ENCODE measurements at places on chromosomes 1 and 21.
A peak's percentile ranks its signal among the peaks of the same experiment; 100 is the strongest.

GRCh38 chr1:98898940-98899339 lies 105.7 kb downstream of the PLPPR5 start:
- DNase-seq = no peak

GRCh38 chr1:26452459-26453183 lies 19.6 kb upstream of the HMGN2 start:
- no peak for DNase-seq

DNA sequence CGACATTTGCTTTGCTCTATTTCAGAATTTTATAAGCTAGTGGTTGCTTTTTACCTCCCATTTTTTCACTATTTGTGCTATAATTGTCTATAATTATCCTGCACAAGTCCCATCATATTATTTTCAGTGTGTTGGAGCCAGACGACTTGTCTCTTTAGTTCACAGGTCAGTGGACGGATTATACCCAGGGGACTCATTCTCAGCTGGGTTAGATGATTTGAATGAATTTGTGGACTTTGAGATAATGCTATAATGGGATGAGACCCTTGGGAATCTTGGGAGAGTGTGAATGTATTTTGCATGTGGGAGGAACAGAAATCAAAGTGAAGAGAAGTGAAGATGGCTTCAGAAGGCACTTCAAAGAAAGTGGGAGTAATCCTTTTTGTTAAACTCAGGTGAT lies 31.5 kb upstream of the KCNK1 start:
- DNase-seq = no peak

- DNase-seq = no peak
Measured at GRCh38 chr1:224080115-224080774, 33.7 kb upstream of the FBXO28 start.

GRCh38 chr1:98467586-98467985 lies 193.9 kb upstream of the SNX7 start:
- DNase-seq = no peak

DNA sequence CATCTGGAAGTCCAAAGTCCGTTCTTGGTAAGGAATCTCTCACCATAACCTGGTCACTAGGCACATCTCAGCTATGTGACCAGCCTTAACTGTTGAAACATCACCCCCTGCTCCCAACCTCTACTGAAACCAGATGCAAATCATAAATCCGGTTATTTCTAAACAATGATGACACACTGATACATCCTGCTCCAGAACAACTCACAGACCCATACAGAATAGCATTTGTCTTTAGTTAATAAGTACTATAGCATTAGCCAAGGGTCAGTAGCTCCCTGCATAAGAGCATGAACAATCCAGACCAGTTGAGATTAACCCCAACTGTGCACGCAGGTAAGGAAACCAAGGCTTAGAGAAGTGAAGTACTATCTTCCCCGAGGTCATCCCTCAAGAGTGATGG lies 38.0 kb upstream of the KCTD3 start:
- no peak for DNase-seq

DNA sequence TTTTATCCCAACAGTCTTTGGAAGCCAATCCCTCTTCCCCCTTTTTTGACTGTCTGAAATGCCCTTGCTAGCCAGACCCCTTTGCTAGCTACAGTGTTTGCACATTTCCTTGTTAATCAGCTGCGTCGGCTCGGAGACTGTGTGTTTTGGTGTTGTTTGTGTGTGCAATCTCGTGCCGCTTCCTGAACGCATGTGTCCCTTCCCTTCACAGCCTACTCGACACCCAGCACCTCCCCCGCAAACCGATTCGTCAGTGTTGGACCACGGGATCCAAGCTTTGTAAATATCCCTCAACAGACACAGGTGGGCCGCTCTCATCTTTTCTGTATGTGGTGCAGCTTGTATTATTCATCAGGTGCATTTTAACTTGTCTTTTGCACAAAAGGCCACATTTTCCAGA lies 298.7 kb downstream of the TM2D1 start:
- DNase-seq = no peak

- no peak for DNase-seq
Measured at GRCh38 chr1:56548571-56548970, 30.8 kb downstream of the PLPP3 start.

DNA sequence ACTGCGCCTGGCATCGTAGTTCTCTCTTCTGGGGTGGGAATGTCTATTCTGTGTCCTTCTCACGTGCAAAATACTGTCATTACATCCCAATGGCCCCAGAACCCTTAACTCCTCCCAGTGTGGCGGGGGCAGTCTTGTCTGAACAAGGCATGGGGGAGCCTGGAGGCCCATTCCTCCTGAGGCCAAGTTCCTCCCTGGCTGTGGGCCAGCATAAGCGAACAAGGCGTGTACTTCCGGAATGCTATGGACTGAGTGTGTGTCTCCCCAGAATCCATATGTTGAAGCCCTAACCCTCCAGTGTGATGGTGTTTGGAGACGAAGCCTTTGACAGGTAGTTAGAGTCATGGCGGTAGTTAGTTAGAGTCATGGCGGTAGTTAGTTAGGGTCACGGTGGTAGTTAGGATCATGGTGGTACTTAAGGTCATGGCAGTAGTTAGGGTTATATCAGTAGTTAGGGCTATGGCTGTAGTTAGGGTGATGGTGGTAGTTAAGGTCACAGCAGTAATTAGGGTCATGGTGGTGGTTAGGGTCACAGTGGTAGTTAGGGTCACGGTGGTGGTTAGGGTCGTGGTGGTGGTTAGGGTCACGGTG lies 71.0 kb downstream of the PRKCZ start:
- DNase-seq = no peak

GRCh38 chr21:44828362-44829056 lies 10.6 kb upstream of the SUMO3 start:
- DNase-seq = no peak

DNA sequence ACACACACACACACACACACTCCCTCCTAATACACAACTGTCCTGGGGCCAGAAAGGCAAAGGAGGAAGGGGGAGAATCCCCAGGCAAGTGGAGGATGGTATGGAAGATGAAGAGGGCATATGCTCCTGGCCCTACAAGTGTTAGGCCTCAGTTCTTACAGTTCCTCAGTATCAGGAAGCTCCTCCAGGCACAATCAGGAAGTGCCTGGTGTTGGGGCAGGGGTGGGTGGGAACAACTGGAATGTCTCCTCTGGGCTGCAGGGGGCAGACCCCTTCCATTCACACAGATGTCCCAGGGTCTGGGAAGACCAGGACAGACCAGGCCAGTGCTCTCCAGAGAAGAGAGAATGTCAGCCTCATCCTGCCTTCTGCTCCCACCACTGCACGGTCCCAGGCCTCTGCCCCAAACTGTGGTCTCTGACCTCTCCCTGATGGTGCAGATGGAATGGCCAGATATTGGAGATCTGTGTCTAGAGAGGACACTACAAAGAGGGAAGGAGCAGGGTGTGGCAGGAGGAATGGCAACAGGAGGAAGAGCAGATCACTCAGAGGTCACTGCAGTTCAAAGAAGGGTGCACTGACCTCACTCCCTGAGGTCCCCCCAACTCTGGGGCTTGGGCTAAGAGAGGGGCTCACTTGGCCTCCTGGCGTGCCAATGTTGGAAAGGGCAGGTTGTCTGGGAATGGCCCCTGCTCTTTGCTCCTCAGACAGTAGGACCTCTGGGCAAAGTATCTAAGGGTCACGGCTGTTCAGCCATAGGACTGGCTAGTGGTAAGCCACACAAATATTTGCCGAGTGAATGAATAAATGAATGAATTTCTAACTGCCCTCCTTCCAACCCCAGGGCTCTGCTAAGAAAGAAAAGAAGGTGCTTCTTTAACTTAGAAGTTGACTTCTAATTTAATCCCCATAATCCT lies 2.5 kb upstream of the DENND2D start:
- DNase-seq = peak; percentile 60

- peak; percentile 67 for DNase-seq
Measured at GRCh38 chr1:44594871-44595735, 79.2 kb downstream of the TMEM53 start.

DNA sequence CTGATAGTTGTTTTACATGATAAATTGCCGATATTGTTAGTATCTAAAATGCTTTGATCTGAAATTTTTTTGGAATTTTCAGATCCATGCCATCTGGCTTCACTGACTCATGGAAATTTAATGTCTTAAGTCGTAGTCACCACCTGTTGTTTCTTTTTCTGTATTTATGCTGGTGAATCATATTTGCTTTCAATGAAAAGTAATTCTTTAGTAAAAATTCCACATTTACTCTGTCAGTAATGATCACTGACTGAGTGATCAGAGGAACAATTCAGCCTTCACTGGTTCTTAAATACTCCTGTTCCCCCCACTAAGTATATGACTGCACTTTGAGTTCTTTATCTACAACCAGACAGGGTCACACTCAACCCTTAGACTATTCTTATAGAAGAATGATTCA lies 185.6 kb upstream of the NRIP1 start:
- DNase-seq = no peak

DNA sequence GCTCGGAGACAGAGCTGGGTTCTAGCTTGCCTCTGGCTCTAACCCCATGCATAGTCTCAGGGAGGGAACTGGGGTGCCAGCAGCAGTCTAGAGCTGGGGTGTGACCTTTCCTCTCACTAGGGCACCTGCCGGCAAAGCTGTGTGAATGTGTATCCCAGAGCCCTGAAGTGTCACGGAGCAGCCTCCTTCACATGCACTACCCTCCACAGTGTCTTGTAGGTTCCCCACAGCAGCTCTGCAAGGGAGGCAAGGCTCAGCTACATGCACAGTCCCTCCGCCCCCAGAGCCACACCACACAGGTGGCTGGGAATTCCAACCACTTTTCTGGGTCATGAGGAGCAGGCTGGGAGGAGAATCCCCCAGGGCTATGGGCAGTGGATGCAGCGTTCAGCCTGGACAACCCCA lies 7.7 kb upstream of the HPCA start:
- DNase-seq = no peak

DNA sequence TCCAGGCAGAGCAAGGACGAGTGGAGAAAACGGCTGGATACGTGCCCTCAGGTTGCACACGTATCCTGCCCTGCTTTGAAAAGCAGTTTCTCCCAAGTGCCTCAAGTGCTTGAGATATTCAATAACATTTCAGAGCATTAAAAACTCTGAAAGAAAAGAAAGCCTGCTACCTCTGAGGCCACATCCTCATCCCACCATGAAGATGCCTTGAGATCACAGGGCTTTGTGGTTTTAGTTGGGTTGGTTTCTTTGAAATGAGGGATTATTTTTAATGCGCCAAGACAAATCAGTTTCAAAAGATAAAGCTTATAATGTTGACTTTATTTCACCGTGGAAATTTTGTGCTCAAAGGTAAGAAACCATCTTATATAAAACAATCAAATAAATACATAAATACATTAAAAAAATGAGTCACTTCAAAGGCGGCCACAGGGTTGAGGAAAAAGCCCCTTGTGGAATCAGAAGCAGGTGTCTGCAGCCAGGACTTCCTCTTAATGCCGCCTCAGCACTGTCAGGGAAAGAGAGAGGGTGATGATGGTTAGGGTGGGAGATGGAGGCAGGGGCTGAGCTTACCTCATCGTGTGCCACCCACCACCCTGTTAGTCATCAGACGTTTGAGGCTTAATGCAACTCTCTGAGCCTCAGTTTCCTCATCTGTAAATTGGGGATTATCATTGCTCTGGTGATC lies 1.4 kb downstream of the NPPB start:
- peak; percentile 24 for DNase-seq

- no peak for DNase-seq
Measured at GRCh38 chr1:102961549-102961948, 146.8 kb downstream of the COL11A1 start.

GRCh38 chr1:84996846-84997666 lies at the start of gene MCOLN2:
Gene MCOLN2 (minus strand): TSS chr1:84997113. CDS start chr1:84996872, 241 bp downstream.
- peak; percentile 21 for DNase-seq

DNA sequence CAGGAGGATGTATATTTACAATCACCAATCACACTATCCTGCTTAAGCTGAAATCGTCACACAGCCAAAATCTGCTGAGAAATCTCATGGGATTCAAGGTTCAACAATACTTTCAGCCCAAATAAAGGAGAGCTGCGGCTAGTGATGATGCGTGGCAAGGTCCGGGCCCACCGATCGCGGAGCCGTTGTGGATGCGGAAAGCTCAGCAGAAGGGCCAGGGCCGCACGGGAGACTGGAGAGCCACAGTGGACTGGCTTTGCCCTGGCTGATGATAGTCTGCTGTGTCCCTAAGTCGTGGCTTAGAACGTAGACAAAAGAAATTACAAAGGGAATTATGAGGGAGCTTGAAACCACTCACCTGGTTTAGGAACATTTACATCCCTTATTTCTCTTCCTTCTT lies 48.0 kb upstream of the SSX2IP start:
- DNase-seq = no peak

Data from NB4 (cell line).